ENCODE measurements at places on chromosomes 3 and 15.

GRCh38 chr15:57914350-57915055 is 151.0 kb downstream of the ALDH1A2 start:
- DNase-seq = no peak

GRCh38 chr3:158213461-158213860 is 103.6 kb downstream of the RSRC1 start:
- no peak for DNase-seq

GRCh38 chr3:29178809-29179793 is 101.8 kb upstream of the RBMS3 start:
- no peak for DNase-seq

DNA sequence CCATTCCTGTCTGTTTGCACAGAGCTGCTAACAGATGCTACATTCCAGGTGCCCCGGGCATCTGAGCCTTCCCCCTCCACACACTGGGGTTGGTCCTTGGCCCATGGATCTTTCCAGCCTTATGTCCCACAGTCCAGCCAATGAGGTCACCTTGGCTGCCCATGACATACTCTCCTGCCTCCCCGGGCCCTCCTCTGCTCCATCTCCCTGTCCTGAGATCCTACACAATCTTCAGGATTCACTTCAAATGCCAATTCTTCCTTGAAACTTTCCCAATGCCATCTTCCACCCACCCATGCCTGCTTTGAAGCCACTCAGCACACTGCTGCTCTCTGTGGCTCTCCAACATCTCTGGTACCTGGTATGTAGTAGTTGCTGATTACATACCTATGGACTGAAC is 4.3 kb downstream of the CHRNA3 start:
- no peak for DNase-seq

DNA sequence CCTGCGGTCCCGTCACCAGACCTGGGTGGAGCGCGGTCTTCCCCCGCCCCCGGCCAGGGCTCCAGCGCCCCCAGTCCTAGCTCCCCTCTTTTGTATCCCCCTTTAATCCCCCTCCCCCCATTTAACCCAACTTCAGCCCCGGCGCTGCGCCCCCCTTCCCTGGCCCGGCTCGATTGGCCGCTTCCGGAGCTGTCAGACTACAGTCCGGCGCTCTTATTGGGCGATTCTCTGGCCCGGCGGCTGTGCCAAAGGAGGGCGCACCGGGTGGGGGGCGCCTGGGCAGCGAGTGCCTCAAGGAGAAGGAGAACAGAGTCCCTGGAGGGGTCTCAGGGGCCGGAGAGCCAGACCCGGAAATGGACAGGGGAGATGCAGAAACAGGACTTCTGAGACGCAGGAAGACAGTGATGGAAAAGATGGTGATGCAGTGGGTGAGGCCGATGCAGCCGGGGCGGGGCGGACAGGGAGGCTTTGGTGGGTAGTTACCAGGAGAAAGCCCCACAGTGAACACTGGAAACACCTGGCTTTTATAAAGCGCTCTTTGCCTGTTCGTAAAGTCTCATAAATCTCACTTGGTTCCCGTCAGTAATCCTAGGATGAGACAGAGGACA is 1.2 kb upstream of the ADCY5 start:
- no peak for DNase-seq

DNA sequence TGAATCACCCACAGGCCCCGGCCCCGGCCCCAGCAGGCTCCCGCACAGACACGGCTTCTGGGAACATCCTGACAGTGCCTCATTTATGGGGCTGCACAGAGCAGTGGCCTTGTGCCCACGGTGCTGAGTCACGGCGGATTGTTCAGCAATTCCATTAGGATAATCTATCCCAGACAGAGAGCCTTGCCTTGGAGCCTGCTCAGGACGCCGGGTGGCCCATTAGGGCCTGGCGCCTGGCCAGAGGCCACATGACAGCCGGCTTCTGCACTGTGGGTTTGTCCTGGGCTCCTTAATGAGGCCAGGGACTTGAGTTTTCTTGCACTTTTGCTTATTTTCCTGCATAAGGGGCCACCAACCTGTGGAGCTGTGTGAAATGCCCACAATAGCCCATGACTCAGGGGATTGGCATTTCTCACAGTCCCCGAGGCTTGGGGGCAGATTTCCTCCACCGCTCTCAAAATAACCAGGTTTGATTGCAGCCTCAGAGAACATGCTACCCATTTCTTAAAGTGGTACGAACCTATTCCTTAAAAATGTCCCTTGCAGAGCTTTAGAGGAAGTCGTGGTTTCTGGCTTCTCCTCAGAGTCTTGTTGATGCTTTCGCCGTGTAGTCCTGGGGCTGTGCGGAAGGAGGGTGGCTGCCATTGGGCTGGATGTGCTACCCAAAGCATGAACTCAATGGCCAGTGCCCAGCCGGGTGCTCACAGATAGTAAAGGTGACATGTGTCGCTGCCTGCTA is 19.0 kb downstream of the SYNM start:
- no peak for DNase-seq

DNA sequence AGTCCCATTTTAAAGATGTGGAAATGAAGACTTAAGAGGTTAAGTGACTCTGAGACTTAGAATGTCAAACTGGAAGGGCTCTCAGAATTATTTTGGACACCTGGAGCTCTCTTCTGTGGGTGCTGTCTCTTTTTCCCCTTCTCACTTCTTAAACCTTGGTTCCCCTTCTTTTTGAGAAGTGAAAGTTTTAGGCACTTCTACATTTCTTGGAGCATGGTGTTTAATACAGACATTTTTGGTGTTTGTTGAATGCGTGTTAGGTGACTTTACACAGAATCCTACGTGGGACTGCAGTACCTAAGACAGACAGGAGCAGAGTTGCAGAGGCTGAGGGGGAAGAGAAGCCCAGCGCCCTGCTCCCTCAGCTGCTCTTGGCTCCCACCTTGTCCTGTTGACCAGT is 133.3 kb downstream of the MDFIC2 start:
- DNase-seq = no peak

GRCh38 chr3:67437090-67437489 is 217.3 kb downstream of the SUCLG2 start:
- no peak for DNase-seq

DNA sequence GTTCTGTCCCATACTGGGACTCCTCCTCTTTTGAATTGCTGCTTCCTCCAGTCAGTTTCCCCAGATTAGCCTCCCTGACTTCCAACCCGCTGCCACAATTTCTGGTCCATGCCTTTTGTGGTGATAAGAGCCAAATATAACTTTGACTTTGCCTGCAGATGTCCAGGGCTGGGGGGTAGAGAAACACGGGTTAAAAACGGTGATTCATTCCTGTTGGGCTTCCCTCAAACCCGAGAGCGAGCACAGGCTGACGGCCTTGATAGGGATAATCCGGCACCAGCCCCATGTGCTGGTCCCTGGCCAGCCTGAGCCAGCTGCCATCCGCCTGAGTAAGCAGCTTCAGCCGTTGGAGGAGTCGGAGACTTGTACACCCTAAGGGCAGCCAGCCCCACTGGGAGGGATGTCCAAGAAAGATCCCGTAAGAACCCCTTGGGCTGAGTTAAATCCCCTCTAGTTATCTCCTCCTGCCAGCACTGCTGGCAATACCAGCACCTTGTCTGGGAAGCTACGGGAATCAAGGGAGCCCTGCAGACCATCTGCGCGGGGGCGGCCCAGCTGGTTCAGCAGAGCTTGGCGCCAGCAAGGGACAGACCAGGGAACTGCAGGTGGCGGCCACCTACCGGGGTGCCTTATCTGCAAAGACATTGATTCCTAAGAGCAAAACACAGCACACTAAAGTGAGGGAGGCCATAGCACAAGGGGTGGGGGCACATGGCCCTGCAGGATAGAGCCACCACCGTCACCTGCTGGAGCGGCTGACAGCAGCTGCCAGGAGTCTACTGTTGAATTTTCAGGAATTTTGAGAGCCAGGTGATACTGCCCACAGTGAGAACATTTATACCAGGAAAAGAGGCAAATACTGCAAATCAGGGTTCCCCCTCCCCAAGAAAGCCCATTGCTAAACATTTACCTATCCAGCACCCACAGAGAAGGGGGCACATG is 18.1 kb downstream of the CSPG4 start:
- no peak for DNase-seq

DNA sequence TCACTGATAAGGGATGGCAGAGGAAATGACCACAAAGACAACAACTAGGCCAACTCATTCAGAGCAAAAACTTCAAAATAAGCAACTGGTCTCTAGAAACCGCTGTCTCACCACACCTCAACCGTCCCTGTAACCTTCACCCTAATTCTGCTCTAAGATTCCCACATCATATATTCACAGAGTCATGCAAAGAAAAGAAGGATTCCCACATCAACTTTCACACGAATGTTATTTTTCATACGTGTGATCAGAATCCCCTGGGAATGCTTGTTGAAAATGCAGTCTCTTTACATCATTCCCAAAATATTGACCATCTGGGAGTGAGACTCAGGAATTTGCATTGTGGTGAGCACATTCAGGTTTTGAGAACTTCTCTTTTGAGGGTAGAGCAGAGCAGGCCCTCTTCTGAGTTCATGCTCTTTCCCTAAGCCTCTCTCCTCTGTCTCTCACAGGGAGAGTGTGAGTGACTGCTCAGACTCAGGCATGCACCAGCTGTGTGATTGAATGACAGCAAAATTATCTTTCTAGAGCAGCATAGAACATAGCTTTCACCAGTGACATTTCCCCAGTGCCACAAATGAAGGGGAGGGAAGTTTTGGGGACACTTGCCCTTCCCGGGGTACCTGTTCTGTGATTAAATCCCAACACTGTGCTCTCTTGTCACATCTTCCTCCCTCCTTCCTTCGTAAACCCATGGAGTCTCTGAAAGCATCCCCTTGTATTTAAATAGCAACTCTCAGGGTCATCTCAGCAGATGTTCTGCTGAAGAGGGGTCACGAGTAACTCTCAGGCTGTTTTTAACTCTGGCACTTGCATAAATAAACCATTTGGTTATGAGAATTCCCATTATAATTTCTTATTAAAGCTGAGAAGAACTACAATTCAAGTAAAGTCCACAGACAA is 170.9 kb downstream of the PLCL2 start:
- no peak for DNase-seq

Data from stimulated activated CD8-positive, alpha-beta memory T cell treated with anti-CD3 and anti-CD28 coated beads, Interleukin-2, amount 100 ng/mL, for 1 hour (primary cell).